ENCODE measurements at places on chromosomes 6 and 20.
A peak's percentile ranks its signal among the peaks of the same experiment; 100 is the strongest.

- no peak for DNase-seq
These were observed 43.8 kb downstream of the TMEM244 start for GRCh38 chr6:129817332-129817731.

GRCh38 chr6:137550535-137550934 is 56.3 kb upstream of the OLIG3 start:
- DNase-seq: peak; percentile 55

DNA sequence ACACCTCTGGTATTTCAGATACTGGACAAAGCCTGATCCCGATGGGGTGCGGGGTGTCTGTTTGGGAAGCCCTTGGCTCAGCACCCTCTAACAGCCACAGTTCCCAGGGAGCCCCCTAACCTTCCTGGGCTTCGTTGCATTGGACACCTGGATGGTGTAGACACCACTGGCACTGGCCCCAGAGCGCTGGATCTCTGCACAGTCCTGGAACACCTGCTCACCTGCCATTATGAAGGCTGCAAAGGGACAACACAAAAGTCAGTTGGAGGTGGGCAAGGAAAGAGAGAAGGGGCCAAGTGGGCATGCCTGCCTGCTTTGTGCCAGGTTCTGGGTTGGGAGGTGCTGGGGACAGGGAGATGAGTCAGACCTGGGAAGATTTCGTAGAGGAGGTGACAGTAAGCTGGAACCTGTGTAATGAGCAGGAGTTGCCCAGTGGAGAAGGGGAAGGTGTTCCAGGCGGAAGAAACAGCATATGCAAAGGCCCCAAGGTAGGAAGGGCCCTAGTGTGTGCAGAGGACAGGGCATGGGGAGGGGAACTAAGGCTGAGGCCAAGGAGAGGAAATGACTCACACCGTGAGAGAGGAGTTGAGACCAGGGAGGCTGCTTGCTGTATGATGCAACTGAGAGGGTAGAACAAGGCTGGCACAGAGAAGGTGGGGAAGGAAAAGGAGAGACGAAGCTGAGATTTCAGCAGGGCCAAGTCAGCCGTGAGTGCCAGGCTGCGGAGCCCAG is 34.9 kb downstream of the ANGPT4 start:
- DNase-seq: no peak

DNA sequence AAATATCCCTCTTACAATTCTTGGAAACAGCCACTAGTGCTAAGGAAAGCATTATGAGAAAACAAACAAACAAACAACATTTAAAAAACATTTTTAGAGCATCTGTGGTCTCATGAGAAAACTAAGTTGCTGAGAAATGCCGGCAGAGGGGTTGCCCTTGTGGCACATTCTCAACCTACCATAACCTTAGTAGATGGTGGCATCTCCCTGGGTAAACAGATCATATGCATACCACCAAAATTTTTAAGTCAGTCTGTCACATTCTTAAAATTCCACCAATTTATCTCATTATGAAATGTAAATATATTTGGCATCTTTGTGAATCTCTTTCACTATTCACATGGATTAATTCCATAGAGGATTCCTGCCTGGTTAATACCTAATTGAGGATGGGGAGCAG is 575.7 kb upstream of the MARCKS start:
- no peak for DNase-seq

DNA sequence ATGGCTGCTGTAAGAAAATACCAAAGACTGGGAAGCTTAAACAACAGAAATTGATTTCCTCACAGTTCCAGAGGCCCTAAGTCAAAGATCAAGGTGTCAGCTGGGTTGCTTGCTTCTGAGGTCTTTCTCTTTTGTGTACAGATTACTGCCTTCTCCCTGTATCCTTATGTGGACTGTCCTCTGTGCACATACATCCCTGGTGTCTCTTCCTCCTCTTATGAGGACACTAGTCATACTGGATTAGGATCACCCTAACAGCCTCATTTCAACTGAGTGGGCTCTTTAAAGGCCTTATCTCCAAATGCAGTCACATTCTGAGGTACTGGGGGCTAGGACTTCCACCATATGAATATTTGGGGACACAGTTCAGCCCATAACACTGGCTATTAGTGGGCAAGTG is 130.0 kb upstream of the DTNBP1 start:
- no peak for DNase-seq

DNA sequence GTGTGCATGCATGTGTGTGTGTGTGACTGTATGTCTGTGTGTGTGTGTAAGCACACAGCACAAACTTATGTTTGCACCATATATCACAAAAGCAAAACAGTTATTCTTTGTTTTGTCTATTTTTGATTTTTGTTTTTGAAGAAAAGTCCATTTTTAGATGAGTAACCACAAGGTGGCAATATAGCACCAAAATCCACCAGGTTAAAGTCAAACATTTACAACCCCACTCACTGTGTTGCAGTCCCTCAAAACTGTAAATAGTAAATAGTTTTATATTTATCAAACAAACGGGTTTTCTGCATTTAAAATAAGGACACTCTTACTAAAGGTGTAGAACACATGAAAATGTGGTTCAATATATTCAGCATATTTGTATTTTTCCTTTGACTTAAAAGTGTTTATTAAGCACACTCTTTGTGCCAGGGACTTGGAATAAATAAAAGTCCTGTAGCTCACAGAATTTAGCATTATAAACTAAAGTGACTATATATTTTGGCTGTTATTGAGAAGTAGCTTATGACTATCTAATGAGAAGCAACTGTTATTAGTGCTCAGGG is 118.5 kb downstream of the GFRAL start:
- no peak for DNase-seq

DNA sequence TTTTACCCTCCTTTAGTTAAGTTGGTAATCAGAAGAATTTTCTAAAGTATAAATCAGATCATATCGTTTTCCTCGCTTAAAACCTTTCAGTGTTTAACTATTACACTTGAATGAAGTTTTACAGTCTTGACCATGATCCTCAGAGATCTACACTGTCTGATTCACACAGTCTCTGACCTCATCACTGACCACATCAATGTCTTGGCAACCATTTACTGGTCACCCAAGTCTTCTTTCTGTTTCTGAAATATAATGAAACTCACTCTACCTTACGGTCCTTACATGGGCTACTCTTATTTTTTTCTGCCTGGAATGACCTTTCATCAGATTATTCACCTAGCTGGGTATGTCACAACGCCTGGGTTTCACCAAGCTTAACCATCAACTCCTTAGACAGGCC is 71.4 kb downstream of the ADGB start:
- DNase-seq: no peak

GRCh38 chr20:43681991-43682410 is 15.1 kb downstream of the MYBL2 start:
- DNase-seq: no peak
